ENCODE measurements at places on chromosomes 2 and 18. TPM values are rescaled to one million over a fixed set of nuclear protein-coding genes. Genes with fewer than 3 reads are reported as not detected.

POTEF gene
- not detected for total RNA-seq

KCNE4 gene
- total RNA-seq: 43.9 TPM

ANKRD29 gene
- 7.3 TPM for total RNA-seq

C2orf72 gene
- total RNA-seq: under 0.01 TPM

CD207 gene
- total RNA-seq: not detected

MC5R gene
- not detected for total RNA-seq

PDK1 gene
- 29.3 TPM for total RNA-seq

MAP4K4 gene
- 90.9 TPM for total RNA-seq

CAPN13 gene
- not detected for total RNA-seq

STK17B gene
- total RNA-seq: 15.6 TPM
